ENCODE measurements at places on chromosomes 11 and 22.

DNA sequence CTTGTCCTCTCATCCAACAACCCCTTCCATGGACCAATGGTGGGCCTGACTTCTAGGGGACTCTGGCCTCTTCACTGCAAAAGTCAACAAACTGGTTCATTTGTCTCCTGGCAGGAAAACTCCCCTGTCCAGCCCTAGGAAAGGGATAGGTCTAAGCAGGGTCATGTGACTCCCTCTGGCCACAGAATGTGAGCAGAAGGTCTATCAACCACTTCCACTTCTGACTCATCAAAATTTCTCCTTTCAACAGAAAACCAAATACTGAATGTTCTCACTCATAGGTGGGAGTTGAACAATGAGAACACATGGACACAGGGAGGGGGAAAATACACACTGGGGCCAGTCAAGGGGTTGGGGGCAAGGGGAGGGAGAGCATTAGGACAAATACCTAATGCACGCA is 1.3 kb upstream of the ISX start:
- DNase-seq: no peak

- peak; percentile 8 for DNase-seq
Observed at GRCh38 chr11:16982256-16982671, 31.9 kb downstream of the PLEKHA7 start.

GRCh38 chr11:72584939-72585597 is 89.2 kb downstream of the PDE2A start:
- no peak for DNase-seq

DNA sequence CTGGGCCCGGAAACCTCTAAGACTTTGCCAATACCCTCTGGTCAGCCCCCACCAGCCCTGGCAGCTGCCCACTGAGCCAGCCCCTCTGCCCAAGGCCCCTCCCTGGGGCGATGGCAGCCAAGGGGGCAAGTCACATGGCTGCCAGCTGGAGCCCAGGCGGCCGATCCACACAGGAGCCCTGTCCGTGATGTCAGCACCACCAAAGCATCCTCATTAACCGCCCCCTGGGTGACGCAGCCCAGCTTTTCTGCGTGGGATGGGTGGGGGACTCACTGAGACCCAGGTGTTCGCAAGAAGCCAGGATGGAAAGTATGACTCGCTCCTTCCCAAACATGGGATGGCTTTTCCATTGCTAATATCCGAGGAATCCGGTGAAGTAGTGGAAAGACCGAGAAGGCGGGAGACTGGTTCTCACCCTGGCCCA is 46.6 kb upstream of the WNT7B start:
- DNase-seq: no peak

GRCh38 chr22:16917144-16918003 is 90.6 kb downstream of the GAB4 start:
- peak; percentile 68 for DNase-seq

DNA sequence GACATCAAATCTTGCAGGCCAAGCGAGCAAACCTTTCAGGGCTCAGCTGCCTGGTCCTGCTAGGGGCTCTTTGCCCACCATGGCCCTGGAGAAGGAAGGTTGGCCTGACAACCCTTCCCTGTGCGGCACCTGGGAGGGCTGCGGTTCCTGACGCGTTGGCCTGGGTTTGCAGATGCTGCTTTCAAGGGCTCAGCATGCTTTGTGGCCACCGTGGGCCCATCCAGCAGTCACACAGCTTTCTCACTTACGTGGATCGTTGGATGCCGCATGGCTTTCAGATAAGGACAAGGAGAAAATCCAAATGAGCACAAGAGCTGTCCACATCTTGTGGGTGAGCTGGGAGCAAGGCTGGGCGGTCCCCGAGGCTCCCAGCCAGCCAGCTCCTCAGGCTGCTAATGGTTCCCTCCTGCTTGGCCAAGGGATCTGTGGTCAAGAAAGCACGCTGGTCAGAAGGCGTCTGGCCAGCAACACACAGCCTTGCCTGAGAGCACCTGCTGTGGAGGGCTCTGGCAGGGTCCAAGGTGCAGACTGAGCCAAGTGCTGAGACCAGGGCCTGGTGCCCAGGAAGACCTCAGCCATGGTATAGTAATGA is 8.2 kb downstream of the C11orf24 start:
- DNase-seq: no peak

DNA sequence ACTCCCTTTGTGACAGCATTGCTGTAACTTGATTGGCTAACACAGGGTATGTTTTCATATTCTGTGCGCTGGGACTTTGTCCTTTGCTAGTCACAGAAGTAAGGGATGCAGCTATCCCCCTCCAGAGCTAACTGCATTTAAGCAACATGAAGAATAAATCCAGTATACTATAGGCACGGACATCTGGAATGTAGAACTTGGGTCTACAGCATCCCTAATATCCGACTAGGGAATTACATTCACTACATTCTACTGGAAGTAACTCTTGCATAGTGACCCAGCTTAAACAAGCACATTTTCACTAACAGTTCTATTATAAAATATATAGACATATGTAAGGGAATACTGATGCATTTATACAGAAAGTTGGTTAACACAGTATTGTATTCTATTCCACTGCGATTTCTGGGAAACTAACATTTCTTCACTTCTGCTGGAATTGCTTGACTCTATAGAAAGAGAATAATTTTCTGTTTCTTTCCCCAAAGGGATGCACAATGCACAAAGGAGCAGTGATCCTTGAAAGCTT is 13.1 kb downstream of the VSIG10L2 start:
- DNase-seq: no peak

Data from neural crest cell (in vitro differentiated cells).